NAMALWA (cell line): ENCODE measurements at places on chromosomes 5 and 9.

- DNase-seq: no peak
Measured at GRCh38 chr9:19665146-19665863, 123.5 kb downstream of the SLC24A2 start.

- no peak for DNase-seq
Measured at GRCh38 chr9:68898781-68899439, 115.0 kb downstream of the PRKACG start.

DNA sequence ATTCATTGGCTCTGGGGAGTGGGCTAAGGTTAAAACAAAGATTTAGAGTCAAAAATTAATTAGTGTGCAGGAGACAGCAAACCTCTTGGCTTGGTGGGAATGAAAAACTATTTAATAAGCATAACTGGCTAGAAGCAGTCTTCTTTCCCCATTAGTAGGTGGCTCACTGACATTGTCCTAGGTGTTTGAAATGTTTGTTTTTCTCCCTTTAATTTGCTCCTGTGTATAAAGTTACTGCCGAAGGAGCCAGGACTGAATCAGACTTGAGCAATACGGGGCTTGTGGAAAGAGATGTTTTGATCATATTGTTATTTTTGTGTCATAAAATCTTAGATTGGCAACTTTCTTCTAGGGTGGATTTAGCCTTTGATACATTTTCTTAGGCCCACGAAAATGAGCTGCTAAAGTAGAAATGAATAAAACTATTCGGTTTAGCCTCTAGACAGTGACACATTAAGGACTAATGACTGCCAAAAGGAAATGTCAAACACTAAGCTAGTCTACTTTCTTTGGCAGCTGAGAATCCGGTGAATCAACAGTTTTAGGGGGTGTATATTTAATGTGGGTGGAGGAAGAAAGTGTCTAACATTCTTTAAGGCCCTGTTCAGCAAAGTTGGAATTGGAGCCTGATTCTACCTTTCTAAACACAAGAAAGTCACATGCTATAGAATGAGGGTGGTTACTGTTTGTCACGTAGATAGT, 30.2 kb downstream of the LRRTM2 start:
- DNase-seq: no peak

GRCh38 chr9:130563797-130564196, 15.6 kb upstream of the FUBP3 start:
- no peak for DNase-seq

GRCh38 chr5:102341681-102342288, 45.7 kb upstream of the SLCO4C1 start:
- no peak for DNase-seq

- no peak for DNase-seq
Measured at GRCh38 chr5:38190111-38190510, 68.2 kb upstream of the EGFLAM start.

- DNase-seq: no peak
Measured at GRCh38 chr5:53151713-53152458, 42.3 kb upstream of the MOCS2 start.

GRCh38 chr5:74579215-74579614, 61.3 kb downstream of the ENC1 start:
- DNase-seq: no peak

DNA sequence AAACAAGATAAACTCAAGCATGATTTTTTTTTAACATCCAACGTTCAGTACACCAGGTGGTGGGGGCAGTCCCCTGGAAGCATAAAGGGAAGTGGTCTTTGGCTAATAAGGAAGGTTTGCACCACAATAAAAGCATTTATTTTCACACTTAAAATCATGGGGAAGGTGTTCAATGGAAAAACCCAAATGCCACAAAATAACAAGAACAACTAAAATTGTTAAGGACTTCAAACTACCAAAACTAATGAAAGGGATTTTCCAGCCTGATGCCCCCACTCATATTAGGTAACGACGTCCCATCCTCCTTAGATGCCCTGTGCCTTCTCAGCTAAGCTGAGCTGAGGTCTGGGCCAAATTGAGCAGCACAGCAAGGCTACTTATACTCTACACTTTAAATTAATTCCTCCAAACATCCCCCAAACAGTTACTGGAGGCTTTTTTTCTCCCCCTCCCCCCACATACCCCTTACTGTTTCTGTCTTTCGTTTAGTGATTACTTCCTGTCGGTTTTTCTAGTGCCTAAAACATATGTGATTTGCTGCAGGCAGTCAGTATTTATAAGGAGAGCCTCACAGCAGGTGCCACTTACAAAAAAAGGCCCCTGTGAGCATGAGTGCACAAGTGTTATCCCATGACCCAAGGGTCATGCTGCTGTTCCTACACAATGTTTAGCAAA, 259.7 kb upstream of the ZNF608 start:
- peak; percentile 96 for DNase-seq

GRCh38 chr9:92242260-92243136, 51.0 kb downstream of the IARS1 start:
- no peak for DNase-seq

DNA sequence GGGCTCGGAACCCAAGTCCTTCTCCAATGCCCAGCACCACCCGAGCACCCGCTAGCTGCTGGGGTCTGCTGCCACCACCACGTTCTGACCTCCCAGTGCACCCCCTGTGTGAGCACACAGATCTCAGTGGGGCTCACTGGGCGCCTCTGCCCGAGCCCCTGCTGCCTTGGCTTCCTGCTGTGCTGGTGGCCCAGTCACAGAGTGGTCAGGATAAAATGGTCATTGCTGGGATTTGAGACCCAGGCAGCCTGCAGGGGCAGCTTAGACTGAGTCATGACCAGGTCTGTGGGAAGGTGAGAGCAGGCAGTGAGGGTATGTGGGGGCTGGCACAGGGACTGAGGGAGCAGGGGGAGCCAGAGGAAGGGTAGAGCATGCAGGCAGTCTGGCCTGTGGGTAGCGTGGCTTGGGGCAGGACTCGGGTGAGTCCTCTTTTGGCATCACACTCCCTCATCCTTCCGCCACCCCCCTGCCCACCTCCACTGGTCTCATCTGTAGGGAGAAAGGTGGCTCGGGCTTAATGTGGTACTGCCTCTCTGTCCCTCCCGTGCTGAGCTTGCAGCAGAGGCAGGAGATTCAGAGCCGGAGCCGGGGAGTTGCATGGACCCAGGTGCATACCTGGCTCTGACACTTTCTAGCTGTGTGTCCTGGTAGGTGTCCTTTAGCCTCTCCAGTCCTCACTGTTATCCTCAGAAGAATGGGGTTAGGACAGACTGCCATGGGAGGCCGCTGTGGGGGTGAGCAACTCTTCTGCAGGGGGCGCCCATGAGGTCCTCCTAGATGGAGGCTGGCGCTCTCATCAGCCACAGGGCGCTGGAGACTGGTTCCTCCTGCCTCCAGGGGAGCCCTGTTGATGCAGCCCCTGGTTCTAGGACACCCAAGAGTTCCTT, 32.1 kb downstream of the USP20 start:
- peak; percentile 38 for DNase-seq

GRCh38 chr9:77015327-77016048, 4.0 kb upstream of the FOXB2 start:
- no peak for DNase-seq

GRCh38 chr9:93807166-93808074, 147.7 kb downstream of the BARX1 start:
- no peak for DNase-seq

DNA sequence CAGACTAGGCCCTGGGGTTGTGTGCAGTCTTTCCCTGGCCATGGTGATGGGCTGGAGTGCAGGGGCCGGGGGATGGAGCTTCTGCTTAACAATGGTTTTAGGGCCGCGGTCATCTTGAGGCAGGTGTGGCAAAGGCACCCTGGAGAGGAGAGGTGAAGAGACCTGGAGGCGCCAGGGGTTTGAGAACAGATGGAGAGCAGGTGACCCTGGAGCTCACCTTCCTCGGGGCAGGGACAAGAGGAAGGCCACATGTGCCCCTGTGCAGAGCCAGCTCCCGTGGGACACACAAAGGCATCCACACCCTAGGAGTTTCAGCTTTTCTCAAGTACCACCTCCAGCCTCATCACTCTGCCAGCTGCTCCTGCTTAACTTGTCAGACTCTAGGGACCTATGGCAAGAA, 46.4 kb upstream of the SH3GL2 start:
- DNase-seq: no peak

- peak; percentile 45 for DNase-seq
Measured at GRCh38 chr5:131163276-131164119, 1.6 kb downstream of the HINT1 start.

GRCh38 chr9:12847561-12847960, 72.7 kb downstream of the LURAP1L start:
- no peak for DNase-seq

DNA sequence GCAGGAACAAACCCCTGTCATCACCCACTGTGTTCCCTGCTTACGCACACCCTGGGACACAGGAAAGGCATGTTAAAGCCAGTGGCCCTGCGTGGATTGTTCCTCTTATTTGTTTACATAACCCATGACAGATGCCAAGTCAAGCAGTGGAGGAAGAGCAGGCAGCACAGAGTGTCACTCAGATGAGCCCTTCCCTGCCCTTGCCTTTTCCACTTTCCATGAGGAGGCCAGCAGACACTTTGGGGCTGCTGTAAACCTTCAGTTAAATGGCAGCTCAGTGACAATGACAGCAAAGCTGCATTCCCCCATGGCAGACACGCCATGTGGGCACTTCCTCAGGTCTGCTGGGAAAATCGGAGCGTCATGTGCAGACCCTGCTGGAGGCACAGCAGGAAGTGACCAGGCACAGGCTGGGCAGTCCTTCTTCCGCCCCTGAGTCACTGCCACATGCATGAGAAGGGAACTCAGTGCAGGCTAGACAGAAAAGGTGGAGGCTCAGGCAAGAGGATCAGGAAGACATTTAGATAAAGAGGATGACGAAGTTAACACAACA, 216.8 kb upstream of the PIK3R1 start:
- no peak for DNase-seq

GRCh38 chr9:116149844-116150243, 3.7 kb upstream of the PAPPA start:
- DNase-seq: peak; percentile 53

DNA sequence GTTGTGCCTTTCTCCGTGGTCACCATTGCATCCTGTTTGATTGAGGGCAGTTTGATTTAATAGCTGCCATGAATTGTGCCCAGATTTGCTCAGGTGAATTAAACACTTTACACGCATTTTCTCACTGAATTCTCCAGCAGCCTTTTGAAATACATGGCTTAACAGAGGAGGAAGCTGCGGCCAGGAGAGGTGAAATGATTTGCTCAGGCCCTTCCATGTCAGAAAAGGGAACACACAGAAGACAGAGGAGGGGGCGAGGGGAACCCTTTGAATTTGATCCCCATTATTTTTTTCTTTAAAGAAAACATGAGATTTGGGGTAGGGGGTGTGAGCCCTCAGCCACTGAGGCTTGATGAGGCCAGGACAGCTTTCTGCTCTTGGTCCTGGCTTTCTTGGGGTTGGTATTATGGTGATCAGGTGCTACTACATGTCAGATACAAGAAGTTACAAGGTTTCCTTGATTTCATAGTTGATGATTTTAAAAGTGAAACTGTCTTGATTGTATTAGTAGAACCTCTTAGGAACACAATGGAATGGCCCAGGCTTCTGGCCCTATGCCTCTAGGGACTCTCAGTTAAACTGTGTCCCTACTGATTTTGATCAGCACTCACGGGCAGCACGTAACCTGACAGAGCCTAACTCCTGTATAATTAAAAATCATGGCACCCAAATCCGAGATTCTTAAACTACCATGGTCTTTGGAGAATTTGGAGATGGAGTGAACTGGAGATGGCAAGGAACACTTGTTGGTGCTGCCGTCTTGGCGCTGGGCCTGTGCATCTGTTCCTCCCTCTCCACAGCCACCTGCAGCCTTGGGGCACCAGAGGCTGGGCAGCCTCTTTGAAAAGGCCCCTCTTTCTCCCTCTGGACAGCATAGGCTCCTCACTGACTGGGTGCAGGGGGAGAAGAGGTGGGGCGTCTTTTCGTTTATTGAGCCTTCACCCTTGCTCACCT, 107.9 kb downstream of the TRIO start:
- no peak for DNase-seq

- DNase-seq: no peak
Measured at GRCh38 chr5:1515311-1515920, 8.3 kb downstream of the LPCAT1 start.

- DNase-seq: no peak
Measured at GRCh38 chr5:171010086-171010485, 148.3 kb downstream of the RANBP17 start.

- peak; percentile 63 for DNase-seq
Measured at GRCh38 chr5:179699616-179700237, 960 bp downstream of the CANX start.

DNA sequence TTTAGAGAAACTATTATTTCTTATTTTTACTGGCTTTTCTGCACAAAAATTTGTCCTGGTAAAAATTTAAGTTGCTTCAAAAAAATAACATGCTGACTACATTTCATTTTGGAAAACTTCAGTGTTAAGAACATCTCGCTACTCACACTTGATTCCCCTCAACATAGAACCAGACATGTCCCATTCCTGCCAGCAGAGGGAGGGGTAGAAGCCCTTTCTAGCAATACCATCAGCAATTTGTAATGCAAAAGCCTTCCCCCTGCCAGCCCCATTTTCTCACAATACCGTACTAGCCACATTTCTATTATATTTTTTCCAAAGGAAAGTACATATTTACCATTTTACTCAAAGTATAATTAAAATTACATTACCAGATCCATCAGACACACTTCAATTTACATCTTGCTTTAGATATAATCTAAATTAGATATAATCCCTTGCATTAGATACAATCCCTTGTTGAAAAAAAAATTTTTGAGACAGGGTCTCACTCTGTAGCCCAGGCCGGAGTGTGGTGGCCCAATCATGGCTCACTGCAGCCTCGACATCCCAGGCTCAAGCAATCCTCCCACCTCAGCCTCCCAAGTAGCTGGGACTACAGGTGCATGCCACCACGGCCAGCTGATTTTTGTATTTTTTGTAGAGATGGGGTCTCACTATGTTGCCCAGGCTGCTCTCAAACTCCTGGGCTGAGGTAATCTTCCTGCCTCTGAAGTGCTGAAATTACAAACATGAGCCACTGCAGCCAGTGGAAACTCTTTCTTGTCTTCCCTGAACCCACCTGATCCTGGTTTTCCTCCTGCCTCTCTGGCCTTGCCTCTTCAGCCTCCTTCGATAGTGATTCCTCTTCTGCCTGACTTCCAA, 39.6 kb upstream of the IDNK start:
- DNase-seq: peak; percentile 77

GRCh38 chr5:40134883-40135520, 544.7 kb upstream of the PTGER4 start:
- DNase-seq: no peak

- no peak for DNase-seq
Measured at GRCh38 chr5:76689321-76690036, 26.4 kb upstream of the F2R start.

DNA sequence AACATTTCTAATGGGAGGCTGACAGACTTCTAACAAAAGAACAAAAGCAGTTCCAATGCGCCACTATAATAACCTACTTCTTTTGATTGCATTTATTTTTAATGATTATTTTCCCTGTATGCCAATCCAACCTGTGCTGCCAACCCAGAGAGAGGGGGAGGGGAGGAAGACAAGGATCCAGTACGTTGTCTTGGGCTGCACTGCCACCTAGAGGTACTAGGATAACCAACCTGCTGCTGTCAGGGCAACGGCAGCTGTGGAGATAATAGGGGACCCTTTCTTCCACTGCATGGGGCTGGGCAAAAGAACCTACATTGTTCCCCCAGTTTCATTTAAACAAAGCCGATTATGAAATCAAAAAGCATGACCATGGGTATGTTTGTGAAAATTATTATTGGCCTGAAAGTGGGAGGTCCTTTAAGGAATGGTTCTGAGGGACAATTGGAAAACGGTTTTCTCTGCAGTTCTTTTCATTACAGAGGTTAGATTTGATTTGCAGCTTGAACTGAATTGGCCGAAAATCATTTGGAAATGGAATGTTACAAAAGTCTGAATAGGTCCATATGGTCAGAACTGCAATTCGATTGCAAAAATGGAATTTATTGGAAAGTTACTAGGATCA, 101.3 kb downstream of the RASEF start:
- DNase-seq: peak; percentile 82
